ENCODE measurements at places on chromosomes 7 and 10.

DNA sequence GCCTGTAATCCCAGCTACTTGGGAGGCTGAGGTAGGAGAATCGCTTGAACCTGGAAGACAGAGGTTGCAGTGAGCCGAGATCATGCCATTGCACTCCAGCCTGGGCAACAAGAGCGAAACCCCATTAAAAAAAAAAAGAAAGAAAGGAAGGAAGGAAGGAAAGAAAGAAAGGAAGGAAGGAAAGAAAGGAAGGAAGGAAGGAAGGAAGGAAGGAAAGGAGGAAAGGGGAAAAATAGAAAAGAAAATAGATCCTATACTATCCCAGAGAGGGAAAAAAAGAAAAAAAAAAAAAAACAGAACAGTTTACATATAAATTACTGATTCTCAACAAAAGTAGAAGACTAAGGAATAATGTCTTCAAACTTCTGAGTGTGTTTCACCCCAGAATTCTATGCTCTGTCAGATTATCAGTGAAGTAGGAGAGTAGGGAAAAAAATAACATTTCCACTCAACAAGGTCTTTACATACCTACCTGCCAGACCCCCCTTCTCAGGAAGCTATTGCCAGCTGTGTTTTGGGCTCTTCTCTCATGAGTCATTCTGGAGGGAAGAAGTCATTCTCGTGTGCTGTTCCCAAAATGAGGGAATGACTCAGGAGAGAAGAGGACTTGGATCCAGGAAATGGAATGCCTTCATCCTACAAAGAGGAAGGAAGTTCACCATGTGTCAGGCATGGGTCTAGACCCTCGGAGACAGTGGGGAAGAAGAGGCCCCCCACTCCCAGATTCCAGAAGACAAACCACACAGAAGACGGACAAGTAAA, 20.9 kb downstream of the RGS10 start:
- DNase-seq, result no peak

DNA sequence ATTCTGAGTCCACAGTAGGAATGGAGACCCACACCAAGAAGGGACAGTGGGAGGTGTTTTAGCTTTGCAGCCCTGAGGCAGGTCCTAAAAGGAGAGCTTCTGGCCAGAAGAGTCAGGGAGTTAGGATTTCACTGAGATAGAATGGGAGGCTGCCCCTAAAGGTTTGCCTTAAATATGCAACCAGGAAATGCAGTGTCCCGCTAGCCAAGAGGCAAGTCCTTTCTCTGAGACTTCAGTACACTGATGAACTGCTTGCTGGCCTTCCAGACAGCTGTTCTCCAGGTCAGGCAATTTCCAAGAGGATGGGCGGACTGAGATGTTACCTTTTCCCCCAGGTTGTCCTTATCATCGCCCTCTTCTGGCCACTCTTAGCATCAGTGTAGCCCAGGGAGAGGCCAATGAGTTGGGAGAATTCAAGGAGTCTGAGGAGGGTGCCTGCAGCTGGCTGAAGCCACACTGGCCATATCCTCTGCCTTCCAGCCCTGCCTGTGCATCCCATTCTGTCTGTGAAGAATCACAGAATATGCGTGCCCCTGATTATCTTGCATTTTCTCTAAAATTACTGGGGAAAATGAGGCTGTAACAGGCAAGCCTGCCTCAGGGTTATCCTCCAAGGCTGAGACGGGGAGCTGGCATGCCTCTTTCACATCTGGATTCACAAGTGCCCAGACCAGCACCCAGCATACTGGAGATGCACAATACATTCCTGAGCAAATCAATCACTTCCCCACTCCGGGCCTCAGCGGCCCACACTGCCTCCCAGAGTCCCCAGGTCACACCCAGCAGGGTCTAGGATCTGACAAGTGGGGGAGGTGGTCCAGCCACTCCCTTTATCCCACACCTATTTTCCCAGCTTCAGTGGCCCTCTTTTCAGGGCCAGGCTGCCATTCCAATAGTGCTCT, 2.4 kb downstream of the TLL2 start:
- DNase-seq, result no peak

- no peak for DNase-seq
These were observed 94.2 kb downstream of the INSYN2A start for GRCh38 chr10:127102176-127102575.

DNA sequence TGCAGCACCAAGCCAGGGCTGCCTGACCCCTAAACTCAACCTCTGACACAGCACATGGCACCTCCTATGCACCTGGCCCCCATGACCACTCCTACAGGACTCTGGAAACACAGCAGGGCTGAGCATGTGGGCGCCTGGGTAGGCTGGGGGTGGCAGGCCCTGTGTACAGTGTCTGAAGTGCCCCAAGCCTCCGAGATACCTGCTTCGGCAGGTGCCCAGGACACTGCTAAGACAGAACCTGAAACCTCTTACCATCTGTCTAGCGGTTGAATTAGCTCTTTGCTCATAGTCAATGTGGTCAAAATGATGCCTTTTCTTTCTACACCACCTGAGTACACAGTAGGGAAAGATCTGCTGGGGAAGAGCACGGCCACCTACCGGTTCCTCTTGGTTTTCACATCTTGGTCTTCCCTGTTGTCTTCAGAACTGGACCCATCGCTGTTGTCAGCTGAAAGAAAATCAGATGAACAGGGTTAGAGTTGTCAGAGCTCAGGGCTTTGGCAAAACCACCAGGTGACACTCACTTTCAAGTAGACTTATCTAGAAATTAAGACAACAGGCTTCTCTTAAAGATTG, 177.4 kb downstream of the TCERG1L start:
- no peak for DNase-seq

DNA sequence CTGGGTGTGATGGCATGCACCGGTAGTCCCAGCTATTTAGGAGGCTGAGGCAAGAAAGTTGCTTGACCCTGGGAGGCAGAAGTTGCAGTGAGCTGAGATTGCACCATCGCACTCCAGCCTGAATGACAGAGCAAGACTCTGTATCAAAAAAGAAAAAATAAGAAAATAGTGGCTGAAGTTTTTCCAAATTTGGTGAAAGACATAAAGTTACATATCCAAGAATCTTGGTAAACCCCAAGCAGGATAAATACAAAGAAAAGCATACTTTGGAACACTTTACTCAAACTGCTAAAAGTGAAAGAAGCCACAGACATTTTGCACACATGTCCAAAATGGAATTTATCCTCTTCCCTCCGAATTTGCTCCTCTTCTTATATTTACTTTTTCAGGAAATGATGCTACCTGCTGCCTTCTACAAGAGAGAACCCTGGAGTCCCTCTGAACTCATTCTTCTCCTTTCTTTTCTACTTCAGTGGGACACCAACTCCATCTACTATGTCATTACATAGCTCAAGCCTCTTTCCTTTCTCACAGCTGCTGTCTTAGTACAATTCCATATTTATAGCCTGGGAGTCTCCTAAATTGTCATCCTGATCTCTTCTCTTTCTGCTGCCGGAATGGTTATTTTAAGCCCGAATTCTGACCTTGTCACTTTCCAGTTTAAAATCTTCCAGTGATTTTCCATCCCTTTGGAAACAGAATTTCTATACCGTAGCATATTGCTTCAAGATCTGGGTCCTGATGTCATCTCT, 17.3 kb upstream of the SMNDC1 start:
- no peak for DNase-seq

- no peak for DNase-seq
These were observed 232.7 kb downstream of the IMMP2L start for GRCh38 chr7:111329367-111330234.

- no peak for DNase-seq
These were observed 38.6 kb downstream of the NEBL start for GRCh38 chr10:20858292-20859124.

DNA sequence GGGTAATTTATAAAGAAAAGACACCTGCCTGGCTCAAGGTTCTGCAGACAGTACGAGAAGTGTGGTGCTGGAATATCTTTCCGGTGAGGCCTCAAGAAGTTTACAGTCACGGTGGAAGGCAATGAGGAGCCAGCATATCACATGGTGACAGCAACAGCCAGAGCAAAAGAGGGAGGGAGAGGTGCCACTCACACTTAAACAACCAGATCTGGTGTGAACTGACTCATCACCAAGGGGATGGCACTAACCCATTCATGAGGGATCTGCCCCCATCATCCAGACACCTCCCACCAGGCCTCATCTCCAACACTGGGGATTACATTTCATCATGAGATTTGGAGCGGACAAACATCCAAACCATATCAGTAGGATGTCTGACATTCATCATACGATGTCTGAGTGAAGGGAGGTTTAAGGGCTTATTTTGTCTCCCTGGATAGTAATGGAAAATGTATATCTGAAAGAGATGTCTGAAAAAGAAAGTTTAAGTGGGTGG, 23.5 kb upstream of the KBTBD2 start:
- DNase-seq, result no peak

DNA sequence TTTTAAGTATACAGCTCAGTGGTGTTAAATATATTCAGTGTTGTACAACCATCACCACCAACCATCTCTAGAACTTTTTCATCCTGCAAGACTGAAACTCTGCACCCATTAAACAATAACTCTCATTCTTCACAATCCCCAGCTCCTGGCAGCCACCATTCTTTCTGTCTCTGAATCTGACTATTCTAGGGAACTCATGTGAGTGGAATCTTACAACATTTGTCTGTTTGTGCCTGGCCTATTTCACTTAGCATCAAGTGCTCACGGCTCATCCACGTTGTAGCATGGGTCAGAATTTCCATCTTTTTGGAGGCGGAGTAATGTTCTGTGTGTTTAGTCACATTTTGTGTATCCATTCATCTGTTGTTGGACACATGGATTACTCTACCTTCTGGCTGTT, 40.8 kb upstream of the PFKFB3 start:
- no peak for DNase-seq

GRCh38 chr7:157506268-157506667, 169.5 kb downstream of the DNAJB6 start:
- DNase-seq, result no peak

- no peak for DNase-seq
These were observed 6.9 kb upstream of the OIT3 start for GRCh38 chr10:72886621-72887020.

- no peak for DNase-seq
These were observed 17.6 kb upstream of the ZNF518A start for GRCh38 chr10:96112531-96112930.

DNA sequence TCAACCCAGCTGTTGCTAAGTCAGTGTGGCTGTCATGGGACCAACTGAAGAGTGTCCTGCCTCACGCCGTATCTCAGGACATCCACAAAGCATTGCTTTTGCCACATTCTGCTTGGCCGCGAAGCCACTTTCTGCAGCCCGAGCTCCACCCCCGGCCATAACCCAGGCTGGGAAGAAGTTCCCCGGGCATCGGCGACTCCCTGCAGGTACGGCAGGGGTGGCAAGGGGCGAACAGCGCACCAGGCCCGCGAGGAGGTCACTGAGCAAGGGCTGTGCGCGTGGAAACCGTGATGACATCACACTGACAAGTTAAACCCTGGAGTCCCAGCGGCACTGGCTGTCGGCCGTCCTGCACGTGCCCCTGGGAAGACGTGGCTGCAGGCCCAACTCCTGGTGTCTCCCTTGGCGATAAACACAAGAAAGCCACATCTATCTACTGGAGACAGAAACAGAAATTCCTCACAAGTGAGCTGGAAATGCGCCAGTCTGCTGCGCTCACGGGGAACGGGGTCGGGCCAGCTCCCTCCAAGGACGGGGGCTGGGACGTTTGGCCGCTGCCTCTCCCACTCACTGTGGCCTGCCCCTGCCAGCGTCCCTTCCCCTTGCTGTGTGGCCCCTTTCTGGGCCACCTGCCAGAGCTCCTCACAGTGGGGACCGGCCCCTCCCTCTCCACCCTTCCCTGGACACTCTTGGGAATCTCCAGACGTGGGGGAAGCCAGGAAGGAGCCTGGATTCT, 326.3 kb downstream of the DNAJB6 start:
- DNase-seq, result no peak

DNA sequence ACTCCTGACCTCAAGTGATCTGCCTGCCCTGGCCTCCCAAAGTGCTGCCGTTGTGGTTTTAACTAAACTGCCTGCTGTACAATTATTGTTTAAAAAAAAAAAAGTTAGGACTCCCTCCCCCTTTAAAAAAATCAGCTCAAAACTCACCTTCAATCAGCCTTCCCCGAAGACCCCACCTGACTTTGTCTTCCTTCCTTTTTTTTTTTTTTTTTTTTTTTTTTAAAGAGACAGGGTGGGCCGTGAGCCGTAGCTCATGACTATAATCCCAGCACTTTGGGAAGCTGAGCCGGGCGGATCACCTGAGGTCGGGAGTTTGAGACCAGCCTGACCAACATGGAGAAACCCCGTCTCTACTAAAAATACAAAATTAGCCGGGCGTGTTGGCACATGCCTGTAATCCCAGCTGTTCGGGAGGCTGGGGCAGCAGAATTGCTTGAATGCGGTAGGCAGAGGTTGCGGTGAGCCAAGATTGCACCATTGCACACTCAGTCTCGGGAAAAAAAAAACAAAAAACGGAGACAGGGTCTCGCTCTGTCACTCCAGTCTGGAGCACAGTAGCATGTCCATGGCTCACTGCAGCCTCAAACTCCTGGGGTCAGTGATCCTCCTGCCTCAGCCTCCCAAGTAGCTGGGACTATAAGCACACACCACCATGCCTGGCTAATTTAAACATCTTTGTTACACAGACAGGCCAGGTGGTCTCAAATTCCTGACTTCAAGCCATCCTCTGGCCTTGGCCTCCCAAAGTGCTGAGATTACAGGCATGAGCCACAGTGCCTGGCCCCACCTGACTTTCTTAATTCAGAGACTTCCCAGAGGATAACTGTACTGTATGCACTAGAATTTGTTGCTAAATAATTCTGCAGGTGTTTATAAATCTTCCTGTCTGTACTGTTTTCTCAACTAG, 3.2 kb downstream of the FIS1 start:
- no peak for DNase-seq

- no peak for DNase-seq
These were observed 151.7 kb upstream of the IGFBP3 start for GRCh38 chr7:46072722-46073121.

- DNase-seq, result no peak
These were observed 222.4 kb upstream of the GRB10 start for GRCh38 chr7:51005074-51005473.

DNA sequence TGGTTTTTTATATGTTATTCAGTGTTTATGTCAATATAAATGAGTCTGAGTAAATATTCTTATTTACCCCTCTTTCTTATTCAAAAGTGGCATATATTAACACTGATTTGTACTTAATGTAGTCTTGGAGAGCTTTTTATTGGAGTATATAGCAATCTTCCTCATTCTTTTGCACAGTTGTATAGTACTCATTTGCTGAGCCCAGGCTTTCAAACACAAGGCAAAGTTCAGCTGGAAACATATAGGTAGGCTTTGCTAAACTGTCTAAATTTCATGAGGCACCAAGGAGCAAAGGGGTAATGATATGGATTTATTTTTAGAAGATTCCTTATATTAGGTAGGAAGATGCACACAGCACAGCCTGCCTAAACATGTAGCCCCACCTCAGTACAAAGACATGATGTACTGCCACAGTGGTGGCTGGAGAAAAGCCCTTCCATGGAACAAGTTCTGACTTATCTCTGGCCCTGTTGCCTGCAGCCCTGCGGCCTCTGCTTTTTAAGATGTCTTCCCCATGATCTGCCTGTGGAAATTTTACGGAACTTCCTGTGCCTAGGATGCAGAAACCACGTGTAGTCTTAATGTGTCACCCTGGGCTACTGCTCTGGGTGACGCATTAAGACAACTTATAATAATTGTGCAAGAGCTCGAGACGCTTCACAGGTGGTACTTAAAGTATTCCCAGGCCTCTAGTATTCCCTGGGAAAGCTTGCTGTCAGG, 9.6 kb upstream of the PDCD4 start:
- no peak for DNase-seq

GRCh38 chr10:122441961-122442360, 12.5 kb upstream of the ARMS2 start:
- DNase-seq, result no peak

Data from effector CD4-positive, alpha-beta T cell (primary cell).